ENCODE measurements at places on chromosomes 2 and 18. TPM values are rescaled to one million over a fixed set of nuclear protein-coding genes. Genes with fewer than 3 reads are reported as not detected.
A peak's percentile ranks its signal among the peaks of the same experiment; 100 is the strongest.

Gene TMEM247
- total RNA-seq: not detected

Gene C2orf78
- not detected for total RNA-seq

Gene GRP
- not detected for total RNA-seq

Gene GPR35
- total RNA-seq: 2.1 TPM

Gene CCDC68
- 4.4 TPM for total RNA-seq

Gene CHRNG
- not detected for total RNA-seq

Gene SCRN3
- total RNA-seq: 22.6 TPM

Gene CFAP65
- total RNA-seq: not detected

- peak; percentile 73 for DNase-seq
Observed at GRCh38 chr18:68694316-68694715, 20.6 kb downstream of the TMX3 start.

DNA sequence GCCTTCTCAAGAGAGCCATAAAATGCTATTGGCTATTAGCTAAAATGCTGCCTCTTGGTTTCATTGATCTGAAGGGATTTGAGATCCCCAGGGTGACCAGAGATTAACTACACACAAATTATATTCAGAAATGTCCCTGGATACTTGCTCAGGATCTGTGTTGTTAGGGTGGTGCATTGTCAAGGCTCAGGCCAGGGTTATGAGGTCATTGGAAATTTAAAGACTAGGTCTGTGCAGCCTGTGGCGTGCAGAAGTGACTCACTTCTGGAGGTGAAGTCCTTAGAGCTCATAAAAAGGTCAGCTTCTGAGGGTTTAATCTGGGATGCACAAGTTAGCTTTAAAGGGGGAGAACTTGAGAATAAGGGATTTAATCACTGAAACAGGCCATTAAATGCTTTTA lies 23.5 kb downstream of the LRRTM1 start:
- DNase-seq: no peak

GRCh38 chr2:111157071-111157661 lies 36.5 kb downstream of the BCL2L11 start:
- DNase-seq: no peak

DNA sequence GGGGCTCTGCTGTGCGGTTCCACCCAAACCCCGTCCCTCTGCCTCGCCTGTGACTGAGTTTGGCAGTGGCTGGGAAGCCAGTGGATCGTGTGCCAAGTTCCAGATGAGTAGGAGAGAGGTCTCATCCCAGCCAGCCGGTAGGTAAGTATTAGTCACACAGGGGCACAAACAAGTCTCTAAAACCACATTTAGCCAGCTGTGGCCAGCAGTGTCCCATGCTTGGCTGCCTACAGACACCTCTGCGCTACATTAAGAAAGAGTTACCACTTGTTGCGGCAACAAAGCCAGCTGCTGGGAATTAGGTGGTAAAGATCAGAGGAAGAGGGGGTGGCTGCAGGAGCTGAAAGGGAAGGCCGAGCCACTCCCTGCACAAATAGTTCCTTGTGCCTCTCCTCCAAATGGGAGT lies 81.2 kb downstream of the GATA6 start:
- DNase-seq: no peak

DNA sequence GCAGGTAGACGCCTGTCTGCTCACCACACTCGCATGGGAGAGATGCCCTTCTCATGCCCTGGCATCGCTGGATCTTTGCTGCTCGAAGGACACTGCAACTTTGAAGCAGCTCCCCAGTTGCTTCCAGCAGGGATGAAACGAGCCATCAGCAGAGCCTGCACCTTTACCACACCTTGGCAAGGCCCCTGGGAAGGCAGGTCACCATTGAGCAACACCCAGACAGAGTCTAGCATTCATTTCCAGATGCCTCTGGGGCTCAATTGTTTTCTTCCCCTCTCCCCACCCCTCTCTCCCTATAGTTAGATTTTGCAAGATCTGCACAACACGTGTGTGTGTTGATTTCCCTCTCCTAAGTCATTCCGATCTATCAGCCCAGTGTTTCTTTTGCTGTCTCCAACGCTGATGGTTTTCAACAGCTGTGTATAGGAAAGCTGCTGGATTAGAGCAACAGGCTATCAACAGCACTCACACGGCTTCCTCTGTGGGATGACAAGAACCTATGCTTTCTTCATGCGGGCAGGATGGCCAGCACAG lies 25.6 kb upstream of the INHBB start:
- DNase-seq: no peak

DNA sequence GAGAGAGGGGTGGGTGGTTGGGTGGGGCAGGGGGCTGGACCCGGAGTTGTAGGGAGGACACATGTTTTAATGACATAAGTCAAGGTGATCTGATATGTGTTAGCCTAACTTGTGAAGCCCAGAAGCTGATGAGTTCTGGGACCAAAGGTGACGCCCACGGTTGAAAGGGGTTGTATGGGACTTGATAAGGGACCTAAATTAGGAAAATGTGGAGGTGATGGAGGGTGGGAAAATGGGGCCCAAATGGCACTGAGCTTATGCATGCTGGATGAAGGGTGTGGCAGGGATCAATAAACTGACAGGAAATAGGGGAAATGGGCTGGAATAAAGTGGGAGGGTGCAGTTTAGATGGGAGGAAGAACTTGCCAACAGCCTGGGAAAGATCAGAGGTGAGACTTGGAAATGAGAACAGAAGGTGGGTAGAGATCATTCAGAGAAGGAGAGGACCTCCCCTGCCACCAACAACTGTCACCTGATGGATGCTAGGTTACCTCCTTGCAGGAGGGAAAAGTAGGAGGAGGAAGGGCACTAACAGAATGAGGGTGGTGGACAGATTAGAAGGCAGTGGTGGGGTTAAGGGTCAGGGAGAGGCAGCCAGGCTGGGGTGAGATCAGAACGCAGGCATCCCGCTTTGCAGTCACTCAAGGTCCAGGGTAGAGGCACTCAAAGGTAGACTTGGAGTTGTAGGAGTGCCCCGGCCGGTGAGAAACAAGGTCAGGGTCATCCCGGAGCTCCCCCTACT lies 15.3 kb downstream of the WNT10A start:
- no peak for DNase-seq

DNA sequence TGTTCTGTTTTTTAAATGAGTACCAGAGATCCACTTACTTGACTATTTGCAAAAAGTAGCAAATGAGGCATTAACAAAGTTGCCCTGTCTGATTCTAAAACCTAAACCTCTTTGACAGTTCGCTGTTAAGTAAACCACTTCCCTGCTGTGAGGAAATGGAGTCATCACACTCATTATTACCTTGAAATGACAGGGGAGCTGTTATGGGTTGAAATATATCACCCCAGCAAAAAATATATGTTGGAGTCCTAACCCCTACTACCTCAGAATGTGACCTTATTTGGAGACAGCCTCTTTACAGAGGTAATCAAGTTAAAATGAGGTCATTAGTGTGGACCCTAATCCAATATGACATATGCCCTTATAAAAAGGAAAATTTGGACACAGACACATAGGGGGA lies 36.1 kb downstream of the DHRS9 start:
- no peak for DNase-seq

DNA sequence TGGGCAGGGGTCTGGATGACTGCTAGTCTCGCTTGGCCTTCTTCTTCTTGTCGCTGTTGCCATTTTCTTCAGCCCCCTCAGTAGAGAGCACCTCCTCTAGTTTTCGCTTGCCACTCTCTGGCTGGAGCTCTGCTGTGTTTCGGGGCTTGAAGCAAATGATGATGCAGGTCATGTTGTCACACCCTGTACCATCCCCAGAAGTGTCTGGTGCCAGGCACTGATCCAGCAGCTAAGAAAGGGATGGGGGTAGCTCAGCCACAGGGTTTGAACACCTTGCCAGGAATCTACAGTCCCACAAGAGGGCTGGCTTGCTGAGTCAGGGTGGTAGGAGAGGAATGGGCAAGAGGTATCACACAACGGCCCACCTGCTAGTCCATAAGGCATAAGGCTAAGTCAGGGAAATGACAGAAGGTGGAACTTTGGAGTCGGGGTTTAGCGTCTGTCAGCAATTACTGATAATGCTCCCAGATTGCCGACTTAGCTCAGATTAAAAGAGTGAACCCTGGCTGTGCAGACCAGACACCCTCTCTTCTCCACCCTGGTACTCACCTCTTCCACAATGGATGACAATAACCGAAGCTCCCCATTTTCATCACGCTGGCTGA lies 1.1 kb upstream of the ZNF513 start:
- no peak for DNase-seq

DNA sequence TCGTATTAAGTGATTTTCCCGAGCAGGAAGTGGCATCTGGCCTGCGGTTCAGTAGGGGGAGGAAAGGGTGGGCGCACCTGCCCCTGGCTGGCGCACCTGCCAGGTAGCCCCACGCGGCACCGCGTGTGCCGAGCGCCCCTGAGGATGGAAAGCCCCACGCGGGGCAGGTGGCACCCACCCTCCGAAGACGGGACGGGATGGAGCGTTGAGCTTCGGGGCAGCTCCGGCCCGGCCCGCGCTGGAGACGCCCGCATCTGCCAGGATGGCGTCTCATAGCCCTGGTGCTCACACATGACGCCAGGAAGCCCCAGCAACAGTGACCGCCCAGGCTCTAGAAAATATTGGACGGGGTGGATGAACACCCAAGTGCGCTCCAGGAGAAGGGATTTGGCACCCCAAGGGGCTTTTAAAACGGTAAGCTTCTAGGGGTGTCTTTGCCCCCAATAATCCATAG lies 2.5 kb upstream of the NFATC1 start:
- DNase-seq: peak; percentile 85

- no peak for DNase-seq
Observed at GRCh38 chr2:1693723-1694122, 50.6 kb downstream of the PXDN start.

DNA sequence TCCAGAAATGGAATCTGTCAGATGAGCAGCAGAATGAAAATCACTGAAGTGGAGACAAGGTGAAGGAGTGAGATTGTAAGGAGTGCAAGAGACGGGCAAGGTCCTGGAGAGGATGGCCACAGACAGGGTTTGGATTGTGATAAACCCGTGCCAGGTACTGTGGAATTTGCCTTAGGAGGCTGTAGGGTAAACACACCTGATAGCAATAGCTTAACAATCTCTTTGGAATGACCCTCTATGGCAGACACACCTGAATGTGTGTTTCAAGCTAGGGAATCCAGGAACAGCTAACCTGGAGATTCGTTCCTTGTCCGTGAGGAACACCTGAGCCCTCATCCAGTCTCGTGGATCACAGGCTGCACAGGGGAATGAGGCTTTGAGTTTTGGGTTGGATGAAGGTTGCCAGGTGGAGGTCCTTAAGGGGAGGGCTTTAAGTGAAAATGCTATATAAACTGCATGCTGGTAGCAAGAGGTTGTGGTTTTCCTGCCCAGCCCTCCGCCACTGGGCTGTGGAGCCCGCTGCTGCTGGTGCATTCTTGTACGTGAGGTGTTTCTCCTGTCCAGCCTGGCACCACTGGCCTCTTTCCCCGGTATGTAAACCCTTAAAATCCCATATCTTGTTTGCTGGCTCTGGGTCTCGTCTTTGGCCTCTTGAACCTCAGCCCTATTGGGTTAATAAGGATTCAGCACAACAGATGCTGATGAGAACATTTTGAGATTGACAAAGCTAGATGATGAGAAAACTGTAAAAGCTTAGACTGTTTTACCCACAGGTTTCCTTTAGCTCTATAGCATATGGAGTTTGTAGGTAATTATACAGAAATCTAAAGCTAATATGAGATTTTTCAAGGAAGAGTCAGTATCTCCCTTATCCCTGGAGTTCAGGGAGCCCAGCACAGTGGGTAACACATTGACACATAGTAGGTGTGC lies 117.9 kb downstream of the ARHGAP15 start:
- DNase-seq: no peak

DNA sequence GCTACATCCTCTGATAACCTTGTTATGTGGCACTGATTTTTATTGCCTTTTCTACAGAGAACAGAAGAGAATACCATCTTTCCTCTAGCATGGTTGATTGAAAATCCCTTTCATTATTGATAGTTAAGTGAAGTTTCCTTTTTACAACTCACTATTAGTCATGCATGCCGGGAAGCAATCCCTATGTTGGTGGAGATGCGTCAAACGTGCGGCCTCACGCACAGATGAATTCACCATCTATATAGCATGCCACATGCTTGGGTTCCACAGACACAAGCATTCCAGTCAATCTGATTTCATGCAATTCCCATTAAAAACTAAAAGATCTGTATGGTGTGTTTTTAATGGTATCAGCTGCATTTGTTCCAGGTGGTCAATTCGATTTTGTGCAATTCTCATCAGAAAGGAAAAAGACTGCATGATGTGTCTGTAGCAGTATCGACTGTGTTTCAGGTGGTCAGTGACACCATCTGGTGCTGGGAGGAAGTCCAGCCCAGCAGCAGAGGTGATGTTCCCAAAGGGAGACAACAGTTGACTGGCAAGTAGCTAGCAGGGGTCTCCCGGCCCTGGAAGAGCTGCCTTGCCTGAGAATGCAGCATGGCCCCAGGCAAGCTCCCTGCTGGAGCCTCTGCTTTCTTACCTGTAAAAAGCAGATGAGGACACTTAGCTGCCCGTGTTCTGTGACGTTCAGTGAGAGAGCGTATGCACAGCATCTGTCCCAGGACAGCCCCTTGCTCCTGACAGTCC lies 151.3 kb upstream of the NCK2 start:
- DNase-seq: no peak

GRCh38 chr2:120865656-120866055 lies 130.0 kb downstream of the GLI2 start:
- peak; percentile 33 for DNase-seq

- DNase-seq: no peak
Observed at GRCh38 chr18:3594760-3595368, 144.9 kb downstream of the TGIF1 start.

GRCh38 chr2:68779595-68779994 lies 45.0 kb downstream of the ARHGAP25 start:
- DNase-seq: no peak

DNA sequence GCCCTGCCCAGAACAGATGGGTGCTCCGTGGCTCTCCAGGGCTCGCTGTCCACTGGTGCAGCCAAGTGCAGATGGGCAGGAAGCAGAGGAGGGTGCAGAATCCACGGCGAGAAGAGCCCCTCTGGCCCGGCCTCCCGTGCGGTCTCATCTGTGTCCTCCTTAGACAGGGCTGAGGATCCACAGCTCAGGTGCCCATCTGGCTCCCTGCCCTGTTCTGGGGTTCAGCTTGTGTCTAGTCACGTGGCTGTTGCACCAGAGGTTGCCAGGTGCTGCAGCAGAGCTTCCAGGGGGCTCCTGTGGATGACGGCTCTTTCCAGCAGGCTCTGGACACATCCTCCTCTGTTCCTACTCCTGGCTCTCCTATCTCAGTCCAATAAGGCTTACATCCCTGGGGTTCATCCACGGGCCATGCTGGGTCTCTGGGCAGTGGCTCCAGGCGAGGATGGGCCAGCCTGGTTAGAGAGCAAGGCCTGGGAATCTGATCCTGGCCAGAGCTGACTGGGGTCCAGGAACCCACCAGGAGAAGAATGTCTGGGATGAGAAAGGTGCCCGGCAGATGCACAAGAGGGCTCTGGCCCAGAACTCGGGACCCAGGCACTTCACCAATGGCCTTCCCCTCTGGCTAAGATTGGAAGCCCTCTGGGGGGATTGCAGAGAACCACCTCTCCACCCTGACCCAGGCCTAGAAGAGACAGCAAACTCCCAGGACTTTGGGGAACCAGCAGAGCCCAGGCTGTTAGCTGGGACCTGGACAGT lies 116.3 kb upstream of the ID2 start:
- peak; percentile 57 for DNase-seq

DNA sequence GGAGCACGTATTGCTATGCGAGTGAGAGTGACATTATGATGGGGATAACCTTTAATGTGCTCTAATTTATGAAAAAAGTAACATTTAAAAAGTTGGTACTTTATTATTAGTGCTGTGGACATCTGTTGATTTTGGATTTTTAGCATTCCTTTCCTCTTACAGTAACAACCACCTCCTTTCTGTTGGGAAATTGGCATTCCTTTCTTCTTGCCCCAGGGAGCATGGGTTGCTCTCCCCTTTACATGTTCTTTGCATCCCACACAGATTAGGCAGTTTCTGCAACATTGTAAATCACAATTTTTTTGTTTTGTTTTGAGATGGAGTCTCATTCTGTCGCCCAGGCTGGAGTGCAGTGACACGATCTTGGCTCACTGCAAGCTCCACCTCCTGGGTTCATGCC lies 300.2 kb downstream of the LPIN1 start:
- DNase-seq: no peak
